ENCODE measurements at places on chromosomes 6 and 20.

GRCh38 chr6:100554228-100554627 is 89.5 kb upstream of the SIM1 start:
- DNase-seq = no peak

DNA sequence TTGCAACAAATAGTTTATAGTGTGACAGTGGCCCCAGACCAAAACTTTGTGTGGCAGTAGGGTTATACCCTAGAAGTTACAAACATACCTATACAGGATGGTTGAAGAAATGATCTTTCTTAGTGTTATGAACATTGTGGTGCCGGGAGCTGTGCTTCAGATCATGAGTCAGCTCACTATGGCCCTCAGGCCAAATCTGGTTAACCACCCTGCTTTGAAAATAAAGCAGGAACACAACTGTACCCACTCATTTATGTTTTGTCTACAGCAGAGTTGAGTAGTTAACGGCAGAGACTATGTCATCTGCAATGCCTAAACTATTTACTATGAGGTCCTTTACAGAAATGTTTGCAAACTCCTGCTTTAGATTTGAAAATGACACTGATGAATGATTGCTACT is 24.3 kb downstream of the AKAP7 start:
- DNase-seq = no peak

DNA sequence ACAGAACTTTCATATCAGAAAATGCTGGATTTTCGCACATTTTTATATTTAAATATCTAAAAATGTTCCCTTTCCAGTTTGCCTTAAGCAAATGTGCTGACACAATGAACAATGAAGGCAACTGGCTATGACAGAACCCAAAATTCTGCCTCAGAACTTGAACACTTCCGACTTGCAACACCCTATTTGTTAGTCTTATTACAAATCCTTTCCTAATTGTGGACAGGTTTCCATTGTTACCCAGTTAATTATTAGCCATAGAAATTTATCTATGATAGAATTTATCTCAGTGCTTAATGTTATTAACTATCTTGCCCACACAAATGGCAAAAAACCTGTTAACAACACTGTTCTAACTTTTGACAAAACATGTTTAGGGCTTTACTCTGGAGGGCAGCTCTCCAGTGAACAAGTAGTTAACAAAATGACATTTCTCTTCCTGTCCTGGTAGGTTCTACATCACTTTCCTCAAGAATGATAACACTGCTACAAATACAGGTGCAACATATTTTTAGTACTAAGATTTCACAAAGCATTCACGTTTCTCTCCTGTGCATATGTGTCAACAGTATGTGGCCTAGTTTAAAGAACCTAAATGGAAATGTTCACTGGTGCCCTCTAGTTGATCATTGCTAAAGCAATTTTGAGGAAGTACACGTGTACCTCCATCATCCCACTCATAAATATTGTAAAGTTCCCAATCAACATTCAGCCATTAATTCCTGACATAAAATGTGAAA is 58.4 kb downstream of the HIVEP2 start:
- no peak for DNase-seq

DNA sequence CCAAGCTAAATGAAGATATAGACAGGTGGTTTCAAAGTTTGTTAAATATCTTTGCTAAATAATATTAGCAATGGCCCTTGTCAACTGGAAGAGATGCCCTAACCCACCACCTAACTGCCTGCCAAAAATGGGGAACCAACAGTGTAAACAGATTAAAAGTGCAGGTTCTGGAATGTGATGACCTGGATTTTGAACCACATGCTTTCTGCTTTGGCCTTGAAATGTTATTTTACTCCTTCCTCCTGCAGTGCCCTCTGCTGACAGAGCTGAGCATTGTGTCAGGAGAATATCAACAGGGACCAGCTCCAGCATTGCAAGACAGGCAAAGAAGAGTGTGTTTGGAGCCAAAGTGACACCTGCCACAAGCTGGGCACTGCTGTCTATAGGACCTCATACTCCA is 226.6 kb downstream of the MYLK4 start:
- DNase-seq = no peak

DNA sequence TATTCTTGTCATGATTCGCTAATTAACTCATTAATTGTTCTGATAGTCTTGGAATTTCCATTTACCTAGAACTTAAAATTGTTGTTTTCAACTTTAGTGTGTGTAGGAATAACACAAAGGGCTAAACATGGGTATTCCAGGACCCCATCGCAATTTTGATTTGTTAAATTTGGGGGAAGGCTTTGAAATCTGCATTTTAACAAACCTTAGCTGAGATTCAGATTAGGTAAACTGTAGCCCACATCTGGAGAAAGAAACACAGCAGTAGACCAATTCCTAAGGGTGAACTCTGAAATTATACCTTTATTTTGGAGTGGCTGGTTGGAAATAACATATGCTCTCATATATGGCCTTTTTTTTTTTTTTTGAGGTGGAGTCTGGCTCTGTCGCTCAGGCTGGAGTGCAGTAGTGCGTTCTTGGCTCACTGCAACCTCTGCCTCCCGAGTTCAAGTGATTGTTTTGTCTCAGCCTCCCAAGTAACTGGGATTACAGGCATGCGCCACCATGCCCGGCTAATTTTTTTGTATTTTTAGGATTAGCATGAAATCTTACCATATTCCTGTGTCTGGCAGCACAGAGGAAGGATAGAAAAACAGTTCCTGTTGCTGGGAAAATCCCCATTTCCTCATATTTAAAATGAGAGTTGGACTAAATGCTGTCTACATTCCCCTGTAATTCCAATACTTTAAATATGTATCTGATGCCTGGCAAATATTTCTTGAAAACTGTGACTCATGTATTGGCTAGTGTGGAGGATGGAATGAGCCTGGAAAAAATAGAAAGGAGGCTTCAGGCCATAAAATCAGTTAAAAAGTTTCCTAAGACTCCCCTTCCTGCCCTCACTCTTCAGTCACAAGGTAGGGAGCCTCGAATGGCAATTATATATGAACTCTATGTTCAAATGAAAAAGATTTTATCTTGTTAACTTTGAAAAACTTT is 96.7 kb upstream of the FAM184A start:
- DNase-seq = no peak

GRCh38 chr20:62802026-62802712 is 2.5 kb upstream of the OGFR start:
- DNase-seq = no peak

GRCh38 chr6:33848484-33848883 is 44.7 kb upstream of the MLN start:
- DNase-seq = no peak

DNA sequence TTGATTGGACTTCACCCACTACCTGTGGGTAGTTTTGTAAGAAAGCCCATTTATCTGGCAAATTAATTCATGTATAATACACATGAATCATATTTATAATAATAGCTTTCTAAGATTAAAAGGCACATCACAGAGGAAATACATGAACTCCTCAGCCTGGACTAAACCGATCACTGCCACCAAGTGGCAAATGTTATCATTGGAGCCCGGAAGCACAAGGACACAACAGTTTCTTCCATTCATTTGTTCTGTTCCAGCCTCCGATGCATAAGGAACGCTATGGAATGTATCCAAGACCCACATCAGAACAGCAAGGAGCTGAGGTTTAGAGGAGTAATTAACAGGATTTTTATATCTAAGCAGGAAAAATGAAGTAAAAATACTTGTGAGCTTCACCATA is 13.9 kb upstream of the IPCEF1 start:
- no peak for DNase-seq

DNA sequence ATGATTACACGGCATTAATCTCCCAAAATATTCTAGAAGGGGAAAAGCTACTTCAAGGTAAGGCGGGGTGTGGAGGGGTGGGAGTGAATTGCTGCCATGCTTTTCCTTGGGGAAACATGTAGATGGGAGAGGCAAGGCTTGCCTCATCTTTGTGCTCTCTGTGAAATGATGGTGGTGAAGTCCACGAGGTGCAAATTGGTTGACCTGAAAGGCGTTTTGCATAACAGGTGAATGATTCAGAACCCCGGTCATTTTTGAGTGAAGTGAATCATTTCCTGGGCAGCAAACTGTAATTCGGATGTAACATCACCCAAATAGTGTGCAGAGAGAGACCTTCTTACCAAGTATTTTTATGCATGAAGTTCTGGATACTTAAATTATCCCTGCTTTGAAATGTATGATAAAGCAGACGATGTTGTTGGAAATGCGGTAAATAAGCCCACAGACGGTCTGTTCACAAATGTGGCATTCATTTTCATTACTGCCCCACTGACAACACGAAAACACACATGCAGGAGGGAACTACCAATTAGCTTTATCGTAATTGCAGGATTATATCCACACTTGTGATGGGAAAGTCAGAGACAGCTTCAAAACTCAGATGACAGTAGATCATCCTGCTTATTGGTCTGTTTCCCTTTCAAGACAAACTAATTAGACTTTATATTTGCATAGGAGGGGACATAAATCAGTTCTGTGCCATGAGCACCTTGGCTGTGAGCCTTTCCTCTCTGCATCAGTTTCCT is 3.0 kb downstream of the CDH4 start:
- no peak for DNase-seq

DNA sequence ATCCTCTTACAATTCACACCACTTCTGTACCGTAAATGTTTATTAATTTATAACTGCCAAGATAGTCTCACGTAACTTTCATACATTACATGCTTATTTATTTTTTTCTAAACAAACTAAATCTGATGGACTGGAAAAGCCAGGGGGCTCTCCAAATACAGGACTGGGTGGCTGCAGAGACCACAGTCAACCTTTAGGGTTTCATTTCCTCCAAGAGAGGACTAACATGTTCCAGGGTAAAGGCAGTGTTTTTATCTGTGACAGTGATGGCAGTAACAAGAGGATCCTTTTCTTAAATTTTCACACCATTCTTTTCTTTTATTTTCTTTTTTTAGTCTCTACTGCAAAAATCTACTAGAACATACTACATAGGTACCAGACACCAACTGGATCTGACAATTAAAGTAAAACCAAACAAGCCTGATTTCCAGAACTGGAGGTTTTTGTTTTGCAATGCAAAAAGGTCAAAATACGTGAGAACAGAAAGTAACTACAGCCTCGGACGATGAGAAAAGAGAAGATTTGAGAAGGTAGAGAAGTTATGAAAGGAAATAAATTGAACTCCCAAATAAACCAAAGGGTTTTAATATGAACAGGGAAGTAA is 1.2 kb downstream of the LMBRD1 start:
- DNase-seq = no peak

DNA sequence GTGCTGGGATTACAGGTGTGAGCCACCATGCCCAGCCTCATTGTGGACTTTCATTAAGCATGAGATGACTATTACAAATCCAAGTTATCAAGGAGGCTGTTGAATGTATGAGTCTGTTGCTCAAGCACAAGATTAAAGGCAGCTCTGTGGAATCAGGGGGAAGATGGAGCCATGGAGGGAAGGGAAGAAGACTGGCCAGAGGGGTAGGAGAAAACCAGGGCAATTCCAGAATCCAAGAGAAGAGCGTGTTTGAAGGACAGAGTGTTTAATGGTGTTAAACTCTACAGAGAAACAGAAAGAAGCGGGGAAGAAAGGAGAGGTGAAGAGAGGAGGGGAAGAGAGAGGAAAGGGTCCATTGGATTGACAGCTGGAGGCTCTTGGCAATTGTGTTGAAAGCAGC is 49.8 kb upstream of the TTPAL start:
- no peak for DNase-seq

DNA sequence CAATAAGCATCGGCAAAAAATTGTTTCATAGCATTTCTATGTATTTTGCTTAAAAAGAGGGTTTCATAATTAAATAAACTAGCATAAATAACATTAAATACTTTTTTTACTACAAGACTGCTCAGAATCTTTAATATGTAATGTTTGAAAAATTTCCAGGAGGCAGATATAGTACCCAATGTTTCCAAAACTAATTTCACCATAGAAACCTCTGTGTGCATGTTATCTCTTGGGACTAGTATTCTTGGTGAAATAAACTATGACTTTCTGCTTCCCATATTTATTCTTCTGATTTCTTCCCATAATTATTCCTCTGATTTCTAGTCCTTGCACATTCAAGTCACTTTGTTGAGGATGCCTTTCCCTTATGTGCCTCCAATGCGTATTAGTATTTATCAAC is 94.5 kb downstream of the PTPRK start:
- DNase-seq = no peak

DNA sequence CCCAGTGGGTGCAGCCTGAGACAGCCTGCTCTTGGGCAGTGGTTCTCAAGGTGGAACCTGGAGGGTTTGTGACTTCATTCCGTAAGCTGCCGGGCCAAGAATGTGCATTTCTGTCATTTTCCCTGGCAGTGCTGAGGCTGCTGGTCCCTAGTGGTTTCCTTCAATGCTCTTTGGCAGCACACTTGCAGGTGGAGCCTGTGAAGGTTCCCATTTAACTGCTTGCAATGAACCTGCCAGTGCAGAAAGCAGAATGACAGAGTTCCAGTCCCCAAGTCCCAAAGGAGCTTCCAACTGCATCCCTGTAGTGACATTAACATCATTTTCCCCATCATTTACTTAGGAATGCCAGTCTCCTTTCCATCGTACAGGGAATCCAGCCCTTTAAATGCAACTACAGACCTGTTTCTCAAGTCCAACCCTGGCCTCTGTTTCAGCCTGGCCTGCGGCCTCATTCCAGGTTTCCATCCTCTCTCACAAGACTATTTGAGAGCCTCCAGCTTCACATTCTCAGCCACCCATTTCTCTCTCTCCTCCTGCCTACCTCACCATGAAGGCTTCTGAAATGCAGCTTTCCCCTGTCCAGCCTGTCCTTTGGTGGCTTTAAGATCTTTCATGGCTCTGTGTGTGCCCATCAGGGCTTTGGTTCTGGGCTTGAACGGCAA is 149.7 kb upstream of the GGTLC1 start:
- DNase-seq = no peak

GRCh38 chr20:12180107-12180661 is 262.5 kb downstream of the BTBD3 start:
- no peak for DNase-seq

- no peak for DNase-seq
These were observed 10.4 kb upstream of the PLCB1 start for GRCh38 chr20:8121666-8122065.

GRCh38 chr6:30763618-30764489 is 19.5 kb upstream of the IER3 start:
- no peak for DNase-seq

GRCh38 chr6:13288481-13288880 is 39.9 kb downstream of the TBC1D7 start:
- DNase-seq = no peak

GRCh38 chr20:55586610-55587009 is 418.7 kb downstream of the CBLN4 start:
- no peak for DNase-seq

DNA sequence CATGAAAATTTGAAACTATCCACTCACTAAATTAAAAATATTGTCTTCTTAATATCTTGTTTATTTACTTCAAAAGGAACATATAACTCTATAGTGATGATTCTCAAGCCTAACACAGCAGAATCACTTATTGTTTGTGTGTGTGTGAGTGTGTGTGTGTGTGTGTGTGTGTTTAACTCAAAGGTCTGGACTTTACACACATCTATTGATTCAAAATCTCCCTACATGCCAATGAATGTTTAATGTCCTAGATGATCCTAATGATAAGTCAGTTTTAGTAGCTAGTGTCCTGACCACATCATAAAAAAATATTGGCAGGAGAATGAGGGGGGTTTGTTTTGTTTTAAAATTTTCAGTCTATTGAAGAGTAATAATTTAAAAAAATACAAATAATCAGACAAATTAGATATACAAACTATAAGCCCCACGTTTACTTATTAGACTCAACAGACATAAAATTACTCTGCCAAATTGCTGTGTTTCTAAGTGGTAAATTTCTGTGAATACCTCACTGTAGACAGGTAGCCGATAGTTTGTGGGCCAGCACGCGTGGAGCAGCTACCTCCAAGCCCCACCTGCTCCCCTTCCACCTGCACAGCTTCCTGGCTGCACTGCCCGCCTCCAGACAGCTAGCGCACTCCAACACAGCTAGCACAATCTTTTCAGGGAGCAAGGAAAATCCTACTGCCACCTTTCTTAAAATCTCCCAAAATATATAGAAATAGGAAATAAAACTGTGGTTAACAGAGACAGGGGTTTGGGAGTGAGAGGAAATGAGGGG is 349.6 kb downstream of the PKHD1 start:
- DNase-seq = no peak
